ENCODE measurements at places on chromosomes 1 and 21.

GRCh38 chr1:41805771-41806471 lies 112.8 kb downstream of the HIVEP3 start:
- no peak for DNase-seq

GRCh38 chr1:78649628-78650027 lies at the start of gene IFI44:
IFI44 (plus strand) TSS chr1:78649831; CDS start chr1:78650196, 365 bp downstream.
- DNase-seq, result peak; percentile 85

DNA sequence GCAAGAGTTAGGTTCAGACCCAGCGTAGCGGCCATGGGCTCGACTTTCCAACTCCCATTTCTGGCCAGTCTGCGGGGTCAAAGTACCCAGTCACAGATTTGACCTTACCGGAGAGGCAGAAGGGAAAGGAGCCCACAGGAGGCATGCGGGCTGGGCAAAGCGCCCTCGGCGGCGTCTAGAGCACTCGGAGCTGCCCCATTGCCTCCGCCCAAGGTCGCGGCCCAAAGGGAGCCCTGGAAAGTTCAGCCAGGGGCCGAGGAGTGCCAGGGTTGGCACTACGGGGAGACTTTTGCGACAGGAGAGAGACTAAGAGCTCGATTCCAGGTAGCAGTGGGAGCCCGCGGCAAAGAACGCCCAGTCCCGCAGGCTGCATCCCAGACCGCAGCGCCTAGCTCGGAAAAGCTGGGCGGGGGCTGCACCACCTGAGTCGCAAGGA lies 896 bp downstream of the KANK4 start:
- DNase-seq, result no peak

DNA sequence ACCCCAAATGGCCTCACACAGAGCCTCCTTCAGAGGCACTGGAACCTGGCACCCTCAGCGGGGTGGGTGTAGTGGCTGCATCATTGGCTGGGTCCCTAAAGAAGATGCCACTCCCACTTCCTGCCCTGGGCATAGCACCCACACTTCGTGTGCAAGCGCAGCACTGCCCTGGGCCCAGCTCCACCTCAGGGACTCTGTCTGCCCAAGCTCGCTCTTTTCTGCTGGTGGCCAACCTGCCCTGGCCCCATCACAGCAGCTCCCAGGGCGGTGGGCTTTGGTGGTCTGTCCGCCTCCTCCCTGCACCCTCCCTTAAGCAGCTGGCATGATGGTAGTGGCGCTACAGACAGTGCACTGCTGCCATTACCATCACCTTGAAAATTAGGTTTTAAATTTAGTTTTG lies 829.3 kb upstream of the BRINP3 start:
- no peak for DNase-seq

DNA sequence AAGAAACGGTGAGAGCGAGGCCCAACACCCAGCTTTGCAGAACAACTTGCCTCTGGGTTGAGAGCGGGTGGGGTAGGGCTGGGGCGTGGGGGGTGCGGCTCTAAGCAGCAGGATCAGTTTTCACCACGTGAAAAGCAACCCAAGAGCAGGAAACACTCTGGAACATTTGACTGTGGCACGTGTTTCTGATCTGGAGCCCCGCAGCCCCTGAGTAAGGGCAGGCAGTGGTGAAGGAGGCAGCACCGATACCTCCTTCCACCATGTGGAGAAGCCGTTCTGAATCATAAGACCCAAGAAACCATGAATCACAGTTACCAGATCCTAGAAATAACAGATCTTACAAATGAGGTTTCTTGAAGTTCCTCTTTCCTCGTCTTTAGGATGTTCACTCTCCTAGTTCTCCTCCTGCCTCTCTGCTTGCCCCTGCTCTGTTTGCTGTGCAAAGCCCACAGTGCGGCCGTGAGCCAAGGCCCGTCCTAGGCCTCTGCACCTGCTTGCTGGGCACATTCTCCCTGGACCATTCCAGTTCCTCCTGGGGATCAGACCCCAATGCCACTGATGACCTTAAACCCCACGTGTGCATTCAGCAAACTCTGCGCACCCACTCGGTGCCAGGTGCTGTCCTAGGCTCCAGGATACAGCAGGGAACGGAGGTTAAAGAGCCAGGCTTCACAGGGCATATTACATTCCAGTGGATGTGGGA lies 31.9 kb downstream of the SLC1A7 start:
- DNase-seq, result peak; percentile 73

DNA sequence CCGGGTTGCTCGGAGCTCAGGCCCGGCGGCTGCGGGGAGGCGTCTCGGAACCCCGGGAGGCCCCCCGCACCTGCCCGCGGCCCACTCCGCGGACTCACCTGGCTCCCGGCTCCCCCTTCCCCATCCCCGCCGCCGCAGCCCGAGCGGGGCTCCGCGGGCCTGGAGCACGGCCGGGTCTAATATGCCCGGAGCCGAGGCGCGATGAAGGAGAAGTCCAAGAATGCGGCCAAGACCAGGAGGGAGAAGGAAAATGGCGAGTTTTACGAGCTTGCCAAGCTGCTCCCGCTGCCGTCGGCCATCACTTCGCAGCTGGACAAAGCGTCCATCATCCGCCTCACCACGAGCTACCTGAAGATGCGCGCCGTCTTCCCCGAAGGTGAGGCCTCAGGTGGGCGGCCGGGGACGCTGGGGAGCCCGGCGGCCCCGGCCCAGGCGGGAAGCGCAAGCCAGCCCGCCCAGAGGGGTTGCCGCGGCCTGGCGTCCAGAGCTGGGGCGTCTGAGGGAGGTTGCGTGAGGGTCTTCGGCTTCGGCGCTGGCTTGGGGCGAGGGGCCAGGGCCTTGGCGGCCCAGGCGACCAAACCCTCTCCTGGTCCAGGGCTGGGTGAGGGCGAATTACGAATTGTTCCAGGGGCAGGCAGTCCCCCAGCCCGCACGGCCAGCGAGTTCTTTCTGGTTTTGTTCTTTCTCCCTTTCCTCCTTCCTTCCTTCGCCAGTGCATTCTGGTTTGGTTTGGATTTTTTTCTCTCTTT lies 805 bp downstream of the SIM2 start:
- DNase-seq, result no peak

GRCh38 chr1:213994888-213995287 lies 7.1 kb downstream of the PROX1 start:
- DNase-seq, result no peak

DNA sequence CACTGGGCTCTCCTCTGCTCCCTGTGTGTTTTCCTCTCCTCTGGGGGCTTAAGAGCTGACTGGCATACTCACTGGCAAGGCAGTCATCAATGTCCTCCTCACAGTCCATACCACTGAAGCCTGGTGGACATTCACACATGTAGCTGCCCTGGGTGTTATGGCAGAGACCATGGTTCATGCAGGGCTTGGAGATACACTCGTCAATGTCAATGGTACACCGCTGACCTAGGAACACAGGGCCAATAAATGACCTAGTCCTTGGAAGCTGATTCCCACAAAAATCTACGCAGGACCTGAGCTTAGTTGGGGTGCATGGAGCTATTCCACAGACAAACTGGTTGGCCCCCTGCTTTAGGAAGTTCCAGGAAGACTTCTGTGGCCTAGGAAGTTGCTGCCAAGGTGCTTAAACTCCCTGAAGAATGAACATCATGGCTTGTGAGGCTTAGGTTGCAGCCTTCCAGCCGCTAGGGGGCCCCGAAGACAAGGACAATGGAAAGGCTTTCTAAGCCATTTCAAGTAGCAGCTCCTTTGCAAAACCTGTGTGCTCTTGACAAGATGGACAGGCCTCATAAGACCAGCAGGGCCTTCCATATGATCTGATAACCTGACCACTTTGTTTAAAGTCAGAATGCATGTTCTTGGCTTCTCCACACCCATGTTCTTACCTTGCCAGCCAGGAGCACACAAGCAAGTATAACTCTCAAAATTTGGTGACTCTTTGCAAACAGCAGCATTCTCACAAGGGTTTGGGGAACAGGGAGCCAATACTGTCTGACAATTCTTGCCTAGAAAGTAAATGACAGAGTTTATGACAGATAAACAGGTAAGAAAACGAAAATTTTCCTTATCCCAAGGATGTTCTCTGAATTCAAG lies 52.3 kb upstream of the ADAM30 start:
- DNase-seq, result peak; percentile 83

Measured in fibroblast of mammary gland (primary cell).